Testis (tissue), 5 donors: ENCODE measurements at places on chromosomes 7 and 10. TPM values are rescaled to one million over a fixed set of nuclear protein-coding genes. Genes with fewer than 3 reads are reported as not detected.

The CFAP43 gene
- 72.8 TPM for total RNA-seq

The TMEM139 gene
- total RNA-seq = 1.1 TPM

DNA sequence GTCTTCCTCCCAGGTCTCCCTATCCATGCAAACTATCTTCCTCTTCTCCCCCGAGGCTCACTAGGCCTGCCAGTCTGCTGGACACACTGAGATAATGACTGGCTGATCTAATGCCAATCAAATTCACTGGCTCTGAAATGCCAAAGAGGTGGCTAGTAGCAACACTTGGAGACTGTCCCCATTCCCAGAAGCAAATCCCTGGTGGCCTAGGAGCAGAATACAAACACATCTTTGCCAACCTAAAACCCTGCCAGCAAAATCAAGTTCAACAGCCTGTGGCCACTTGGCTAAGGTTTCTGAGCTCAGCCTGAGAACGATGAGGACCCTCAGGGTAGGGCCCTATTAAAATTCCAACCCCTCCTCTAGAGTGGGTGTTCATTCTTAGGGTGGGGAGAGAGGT lies 46.6 kb downstream of the SH3PXD2A start:
- H3K27me3 ChIP-seq = no peaks in the 10 kb centered on the region
- H3K4me3 ChIP-seq = no peak overlapping the region
- H3K36me3 ChIP-seq = no peaks in the 10 kb centered on the region
- no peak overlapping the region for H3K27ac ChIP-seq

DNA sequence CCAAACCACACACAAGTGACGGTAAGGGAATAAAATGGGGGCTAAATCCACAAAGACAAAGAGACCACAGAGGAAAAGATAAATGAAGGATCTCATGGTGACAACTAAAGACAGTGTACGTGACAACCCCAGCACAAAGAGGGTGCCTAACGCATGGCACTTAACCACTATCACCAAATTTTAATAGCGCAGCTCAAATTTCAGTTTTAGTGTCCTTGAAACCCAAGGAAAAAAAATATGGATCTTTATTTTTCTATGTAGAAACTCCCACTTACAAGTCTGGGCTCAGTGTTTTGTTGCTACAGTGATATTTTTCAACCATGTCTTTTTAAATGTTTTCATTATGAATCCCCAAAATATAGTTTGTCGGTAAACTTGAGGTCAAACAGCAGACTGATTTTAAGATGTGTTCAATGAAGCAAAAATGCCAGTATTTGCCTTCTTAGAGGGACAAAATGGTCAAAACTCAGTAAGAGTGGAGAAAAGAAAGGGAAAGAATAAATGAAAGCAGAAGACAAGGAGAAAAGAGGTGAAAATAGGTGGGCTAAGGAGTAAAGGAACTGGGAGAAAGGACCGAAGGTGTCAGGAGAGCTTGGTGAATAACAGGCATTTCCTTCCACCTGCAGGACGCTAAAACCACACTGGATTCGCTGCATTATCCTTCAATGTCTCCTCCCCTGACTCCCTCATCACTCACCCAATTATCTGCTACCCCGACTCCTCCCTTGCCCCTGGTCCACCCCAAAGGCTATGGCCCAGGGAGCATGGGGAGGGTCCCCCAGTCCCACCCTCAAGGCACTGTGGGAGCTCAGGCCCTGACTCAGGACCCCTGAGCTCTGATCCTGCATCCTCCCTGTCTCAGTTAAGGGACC lies 3.5 kb downstream of the ASB13 start:
- no peaks in the 10 kb centered on the region for H3K36me3 ChIP-seq
- H3K27me3 ChIP-seq = no peaks in the 10 kb centered on the region
- DNase-seq = no peak
- H3K27ac ChIP-seq = no peak overlapping the region
